ENCODE measurements at places on chromosomes 5 and 9.

DNA sequence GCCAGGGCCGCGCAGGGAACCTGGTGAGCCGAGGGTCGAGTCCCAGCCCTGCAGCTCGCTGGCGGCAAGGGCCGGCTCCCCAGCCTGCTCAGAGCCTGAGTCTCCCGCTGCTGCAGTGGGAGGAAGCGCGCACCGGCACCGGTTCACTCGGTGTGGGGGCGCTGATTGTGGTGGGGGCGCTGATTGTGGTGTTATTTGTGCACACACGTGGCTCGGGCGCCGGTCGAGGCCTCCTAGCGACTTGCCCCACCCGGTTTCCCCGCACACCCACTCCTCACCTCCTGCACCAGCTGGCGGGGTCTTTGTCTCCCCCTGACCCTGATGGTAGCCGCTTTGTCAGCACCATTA lies 266.7 kb downstream of the NSG2 start:
- DNase-seq: no peak

- no peak for DNase-seq
Observed at GRCh38 chr5:89706731-89707130, 702.8 kb downstream of the CETN3 start.

DNA sequence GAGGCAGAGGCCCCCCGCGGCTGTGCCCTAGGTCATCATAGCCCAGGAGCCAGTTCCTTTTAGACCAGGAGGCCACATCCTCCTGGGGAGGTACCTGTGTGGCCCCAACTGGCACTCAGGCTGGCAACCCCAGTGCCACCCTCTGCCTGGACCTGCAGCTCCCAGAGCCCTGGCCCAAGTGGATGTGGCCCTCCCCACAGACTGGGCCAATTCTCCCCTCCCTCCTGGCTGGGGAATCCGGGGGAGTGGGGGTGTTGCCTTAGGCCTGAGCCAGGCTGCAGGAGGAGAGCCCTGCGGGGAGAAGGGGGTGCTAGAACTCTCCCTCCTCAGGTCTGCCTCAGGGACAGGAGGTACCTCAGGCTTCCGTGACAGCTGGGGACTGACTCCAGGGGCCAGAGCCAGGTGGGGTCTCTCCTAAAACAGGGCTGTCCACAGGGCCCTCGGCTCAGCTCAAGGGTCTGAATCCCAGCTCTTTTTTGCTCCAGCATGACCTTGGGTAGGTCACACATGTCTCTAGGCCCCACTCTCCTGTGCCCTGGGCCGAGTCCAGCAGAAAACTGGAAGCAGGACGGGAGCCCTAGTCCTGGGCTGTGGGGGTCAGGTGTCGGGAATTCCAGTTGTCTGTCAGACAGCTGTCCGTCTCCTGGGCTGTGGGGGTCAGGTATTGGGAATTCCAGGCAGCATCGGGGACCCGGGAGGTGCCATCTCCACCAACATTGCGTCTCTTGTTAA lies 9.6 kb downstream of the DNLZ start:
- DNase-seq: no peak

GRCh38 chr5:148090773-148091250 lies 27.0 kb downstream of the SPINK5 start:
- DNase-seq: no peak

Measured in CD4-positive, alpha-beta T cell treated with Interleukin-4 for 4 hours (primary cell).